NCI-H526 treated with DMSO at 0.1 percent for 48 hours (cell line): ENCODE measurements at places on chromosomes 13 and 19.

- no peak for DNase-seq
Observed at GRCh38 chr13:73177916-73178565, 119.2 kb downstream of the KLF5 start.

GRCh38 chr13:100483841-100484381, 104.7 kb downstream of the GGACT start:
- no peak for DNase-seq

- DNase-seq: no peak
Observed at GRCh38 chr13:28413999-28414398, 80.9 kb downstream of the FLT1 start.

- DNase-seq: no peak
Observed at GRCh38 chr13:48319531-48320398, 16.2 kb downstream of the RB1 start.

DNA sequence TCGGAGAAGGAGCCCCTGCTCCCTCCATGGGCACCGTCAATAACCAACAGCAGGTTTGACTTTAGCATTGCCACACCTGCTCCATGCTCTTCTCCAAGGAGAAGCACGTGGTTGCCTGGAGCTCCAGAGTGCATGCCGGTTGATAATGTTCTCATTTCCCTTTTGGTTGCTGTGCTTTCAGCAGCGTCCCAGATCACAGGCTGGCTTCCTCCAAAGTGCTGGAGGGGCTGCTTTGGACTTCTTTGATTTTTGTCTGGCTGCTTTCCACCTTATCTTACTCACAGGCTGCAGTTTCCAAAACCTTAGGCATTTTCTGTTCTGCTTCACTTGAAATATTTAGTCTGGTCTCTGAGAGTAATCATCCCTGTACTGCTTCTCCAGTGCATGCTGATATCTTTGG, 123.8 kb upstream of the IRS2 start:
- DNase-seq: no peak

DNA sequence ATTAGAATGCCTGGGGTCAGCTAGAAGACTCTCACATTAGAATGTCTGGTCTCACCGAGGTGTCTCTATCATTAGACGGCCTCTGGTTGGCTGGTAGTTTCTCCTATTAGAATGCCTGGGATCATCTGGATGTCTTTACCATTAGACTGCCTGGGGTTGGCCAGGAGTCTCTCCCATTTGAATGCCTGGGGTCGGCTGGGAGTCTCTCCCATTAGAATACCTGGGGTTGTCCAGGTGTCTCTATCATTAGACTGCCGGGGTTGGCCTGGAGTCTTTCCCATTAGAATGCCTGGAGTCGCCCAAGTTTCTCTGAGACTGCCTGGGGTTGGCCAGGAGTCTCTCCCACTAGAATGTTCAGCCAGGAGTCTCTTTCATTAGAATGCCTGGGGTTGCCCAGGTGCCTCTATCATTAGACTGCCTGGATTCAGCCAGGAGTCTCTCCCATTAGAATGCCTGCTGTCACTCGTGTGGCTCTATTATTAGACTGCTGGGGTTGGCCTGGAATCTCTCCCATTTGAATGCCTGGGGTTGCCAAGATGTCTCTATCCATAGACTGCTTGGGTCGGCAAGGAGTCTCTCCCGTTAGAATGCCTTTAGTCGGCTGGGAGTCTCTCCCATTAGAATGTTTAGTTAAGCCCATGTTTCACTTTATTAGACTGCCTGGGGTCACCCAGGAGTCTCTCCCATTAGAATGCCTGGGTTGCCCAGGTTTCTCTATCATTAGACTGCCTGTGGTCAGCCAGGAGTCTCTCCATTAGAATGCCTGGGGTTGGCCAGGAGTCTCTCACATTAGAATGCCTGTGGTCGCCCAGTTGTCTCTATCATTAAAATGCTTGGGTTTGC, 1467.8 kb downstream of the UQCRFS1 start:
- no peak for DNase-seq

DNA sequence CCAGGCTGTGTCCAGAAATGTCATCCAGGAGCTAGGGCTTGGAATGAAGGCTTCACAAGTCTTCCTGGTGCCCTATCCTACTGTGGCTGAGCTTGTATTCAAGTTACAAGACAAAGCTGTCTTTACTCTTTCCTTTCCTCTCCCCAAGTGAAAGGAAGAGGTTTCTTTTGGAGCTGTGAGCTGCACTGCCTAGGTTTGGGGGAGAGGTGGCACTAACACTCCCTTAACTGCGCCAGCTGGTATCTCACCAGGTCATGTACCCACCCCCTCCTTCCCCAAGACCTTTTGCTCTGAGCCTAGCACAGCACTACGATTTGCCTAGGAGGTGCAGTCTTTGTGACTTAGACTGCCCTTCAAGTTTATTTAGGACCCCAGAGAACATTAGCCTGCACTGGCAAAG, 2053.6 kb upstream of the PRR20A start:
- DNase-seq: no peak
